H1 (cell line): ENCODE measurements at places on chromosomes 5 and 9. TPM values are rescaled to one million over a fixed set of nuclear protein-coding genes. Genes with fewer than 3 reads are reported as not detected.

FAM221B gene
- polyA plus RNA-seq: 0.03 TPM in 1 of 2 replicates, not detected in the other

COL5A1 gene
- polyA plus RNA-seq: 3.8 and 6.2 TPM in 2 replicates

SELENOP gene
- 4.9 and 5.5 TPM in 2 replicates for polyA plus RNA-seq

MAMDC2 gene
- 6.1 and 6.4 TPM in 2 replicates for polyA plus RNA-seq

ADGRV1 gene
- 40.6 and 53.1 TPM in 2 replicates for polyA plus RNA-seq

PJA2 gene
- 9.5 and 15.3 TPM in 2 replicates for polyA plus RNA-seq

SLC34A1 gene
- polyA plus RNA-seq: not detected in 2 replicates
